ENCODE measurements at places on chromosomes 6 and 20.

GRCh38 chr6:146444189-146444588 lies 99.4 kb upstream of the RAB32 start:
- no peak for DNase-seq

GRCh38 chr20:53834062-53834442 lies 236.3 kb downstream of the BCAS1 start:
- DNase-seq, result no peak

DNA sequence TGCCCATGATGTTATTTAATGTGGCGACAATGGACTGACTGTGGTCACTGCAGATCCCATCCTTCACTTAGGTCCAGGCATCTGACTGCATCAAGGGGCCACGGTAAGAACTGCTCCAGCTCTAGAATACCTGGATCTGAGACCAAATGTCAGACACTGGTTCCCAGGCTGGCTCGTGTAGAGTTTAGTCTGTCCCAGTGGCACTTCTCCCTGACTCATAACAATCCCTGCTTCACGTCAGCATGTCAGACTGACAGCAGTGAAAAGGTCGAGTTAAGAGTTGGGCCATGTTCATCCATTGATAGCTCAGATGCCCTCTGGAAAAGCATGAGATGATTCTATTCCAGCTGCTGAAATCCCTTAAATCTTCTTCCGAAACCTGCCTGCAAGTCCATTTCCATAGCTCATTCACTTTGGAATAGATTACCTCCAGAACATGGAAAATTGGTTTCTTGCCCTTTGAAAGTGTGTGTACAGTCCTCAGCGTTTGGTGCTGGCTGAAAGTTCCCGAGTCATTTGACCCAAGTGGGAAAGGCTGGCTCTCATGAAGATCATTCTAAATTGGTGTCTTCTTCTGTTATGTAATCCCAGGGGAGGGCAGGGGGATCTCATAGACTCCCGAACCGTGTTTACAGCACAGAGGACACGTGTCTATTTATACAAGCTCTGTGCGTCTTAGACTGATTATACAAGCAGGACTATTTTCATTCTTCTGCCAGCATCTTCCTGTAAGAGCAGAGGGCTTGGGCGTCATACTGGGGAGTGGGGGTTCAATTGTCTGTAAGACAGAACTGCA lies 160.8 kb downstream of the ZDHHC14 start:
- DNase-seq, result no peak

GRCh38 chr6:157867155-157867559 lies 44.1 kb downstream of the SNX9 start:
- no peak for DNase-seq

DNA sequence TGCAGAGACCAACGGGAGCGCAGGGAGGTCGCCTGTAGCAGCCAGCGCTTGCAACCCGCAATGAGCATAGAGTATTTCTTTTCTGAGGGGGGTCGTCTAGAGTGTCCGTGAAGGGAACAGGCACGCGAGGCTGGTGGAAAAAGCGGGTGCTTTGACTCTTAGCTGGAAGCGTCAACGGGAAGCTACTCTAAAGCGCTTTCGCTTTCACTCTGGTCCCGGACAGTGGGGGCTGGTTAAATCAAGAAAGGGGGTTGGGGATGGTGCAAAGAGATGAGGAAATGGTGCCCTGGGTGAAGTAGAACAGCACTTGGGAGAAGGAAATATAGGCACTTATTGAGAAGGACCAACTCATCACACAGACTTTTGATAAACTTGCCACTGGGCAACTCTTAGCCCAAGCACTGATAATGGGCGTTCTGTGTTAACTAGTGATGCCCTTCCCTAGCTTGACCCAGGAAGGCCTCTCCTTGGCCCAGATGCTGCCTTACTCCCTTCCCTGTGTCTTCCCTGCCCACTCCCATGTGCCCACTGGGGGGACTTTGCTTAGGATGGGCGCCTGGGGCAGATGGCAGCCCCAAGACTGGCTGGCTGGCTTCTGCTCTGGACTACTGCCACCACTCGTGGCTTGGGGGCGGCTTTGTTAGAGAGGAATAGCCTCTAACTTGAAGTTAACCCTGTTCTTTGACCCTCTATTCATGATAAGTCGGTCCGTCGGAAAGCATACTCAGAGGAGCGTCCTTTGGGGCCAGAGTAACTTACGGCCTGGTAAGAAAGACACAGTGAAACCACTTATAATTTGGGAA lies 585 bp downstream of the PSMB9 start:
- DNase-seq, result peak; percentile 76

DNA sequence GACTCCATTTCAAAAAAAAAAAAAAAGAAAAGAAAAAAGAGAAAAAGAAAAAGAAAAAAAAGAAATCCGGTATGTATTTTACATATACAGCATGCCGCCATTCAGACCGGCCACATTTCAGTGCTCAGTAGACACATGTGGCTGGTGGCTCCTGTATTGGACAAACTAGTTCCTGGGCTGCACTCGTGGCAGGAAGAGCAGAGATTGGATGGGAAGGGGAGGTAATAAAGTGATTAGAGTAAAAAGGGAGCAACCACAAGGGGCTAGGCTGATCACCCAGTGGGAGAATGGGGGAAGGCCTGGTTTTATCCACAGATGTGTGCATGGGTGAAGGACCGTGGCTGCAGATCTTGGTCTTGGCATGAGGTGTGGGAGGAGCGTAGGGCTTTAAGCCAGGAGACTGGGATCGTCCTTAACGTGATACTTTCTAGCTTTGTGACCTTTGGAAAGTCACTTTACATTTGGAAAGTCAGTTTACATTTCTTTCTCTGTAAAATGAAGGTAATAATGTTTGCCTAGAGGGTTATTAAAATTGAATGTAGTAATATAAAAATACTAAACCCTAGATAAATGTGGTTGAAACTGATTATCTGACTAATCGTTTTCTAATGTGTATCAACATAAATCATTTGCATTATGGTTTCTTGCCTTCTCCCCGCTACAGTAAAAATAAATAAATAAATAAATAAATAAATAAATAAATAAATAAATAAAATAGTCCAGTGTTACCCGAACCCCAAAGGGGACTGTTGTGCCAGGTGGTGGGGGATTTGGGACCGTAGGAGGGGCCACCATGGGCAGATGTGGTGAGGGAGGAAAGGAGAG lies 869 bp upstream of the TRIM15 start:
- no peak for DNase-seq

- no peak for DNase-seq
Observed at GRCh38 chr6:118882314-118882905, 11.5 kb upstream of the ASF1A start.

DNA sequence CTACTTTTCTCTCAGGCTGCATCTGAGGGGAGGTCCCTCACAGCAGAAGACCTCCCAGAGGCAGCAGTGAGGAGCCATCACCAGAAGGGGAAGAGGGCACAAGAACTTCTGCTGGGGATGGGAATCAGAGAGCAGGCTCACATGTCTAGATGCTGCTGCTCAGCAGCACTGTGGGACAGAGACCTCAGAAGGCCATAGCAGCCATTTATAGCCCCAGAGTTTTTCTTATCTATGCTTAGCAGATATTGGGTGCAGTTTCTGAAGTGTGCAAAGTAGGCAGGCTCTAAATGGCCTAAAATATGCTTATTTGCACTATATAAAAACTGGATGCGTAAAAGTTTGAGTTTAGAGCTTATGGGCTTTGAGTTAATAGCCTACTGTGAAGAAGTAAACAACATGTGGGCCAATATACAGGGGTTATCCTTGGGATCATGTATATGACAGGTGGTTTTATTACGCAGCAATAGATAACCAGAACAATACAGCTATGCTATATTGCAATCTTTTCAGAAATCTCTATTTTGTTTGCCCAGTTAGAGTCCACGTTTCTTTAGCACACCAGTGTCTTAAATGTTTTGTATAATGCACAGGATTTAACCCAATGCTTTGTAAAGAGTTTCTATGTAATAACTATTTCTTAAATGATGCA lies 60.2 kb upstream of the TMEM244 start:
- no peak for DNase-seq

Measured in activated CD8-positive, alpha-beta memory T cell treated with anti-CD3 and anti-CD28 coated beads, Interleukin-2, amount 50 U/mL, for 48 hours (primary cell).